ENCODE measurements at places on chromosomes 1 and 21.

GRCh38 chr1:160618763-160619274 lies 28.0 kb downstream of the SLAMF1 start:
- peaks cover 73% of the 10 kb centered on the region for H3K4me1 ChIP-seq
- H3K36me3 ChIP-seq: peaks cover 76% of the 10 kb centered on the region
- H3K4me3 ChIP-seq: no peak overlapping the region
- H3K27me3 ChIP-seq: no peaks in the 10 kb centered on the region
- peak; percentile 61 for DNase-seq

GRCh38 chr1:223340637-223341036 lies 23.3 kb downstream of the SUSD4 start:
- no peak overlapping the region for H3K27ac ChIP-seq
- no peak overlapping the region for H3K4me3 ChIP-seq
- H3K36me3 ChIP-seq: no peaks in the 10 kb centered on the region
- no peak for DNase-seq

GRCh38 chr1:154621875-154622274 lies 13.9 kb upstream of the ADAR start:
- H3K36me3 ChIP-seq: peaks cover 30% of the 10 kb centered on the region
- no peak overlapping the region for H3K4me3 ChIP-seq
- DNase-seq: no peak
- peaks cover 54% of the 10 kb centered on the region for H3K4me1 ChIP-seq
- peak overlapping the region; percentile 80 for H3K27ac ChIP-seq
- H3K27me3 ChIP-seq: no peaks in the 10 kb centered on the region

DNA sequence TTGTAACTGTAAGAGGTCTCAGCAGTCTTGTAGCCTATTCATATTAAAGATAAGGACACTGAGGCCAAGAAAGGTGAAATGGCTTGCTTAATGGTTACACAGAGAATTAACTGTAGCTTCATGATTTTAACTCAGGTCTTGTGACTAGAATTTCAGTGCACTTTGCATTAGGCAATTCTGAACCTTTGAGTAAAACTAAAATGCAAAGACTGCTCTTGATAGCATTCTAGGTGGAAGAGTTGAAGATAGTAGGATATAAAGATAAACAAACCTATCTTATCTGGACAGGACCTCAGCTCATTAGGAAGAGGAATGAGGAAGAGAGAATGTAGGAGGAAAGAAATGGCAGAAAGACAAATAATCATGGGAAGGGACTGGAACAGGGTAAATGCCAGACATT lies 68.6 kb upstream of the RGL1 start:
- no peak for DNase-seq
- H3K4me3 ChIP-seq: no peak overlapping the region
- no peak overlapping the region for H3K27ac ChIP-seq
- H3K27me3 ChIP-seq: peaks cover 7% of the 10 kb centered on the region
- peaks cover 1% of the 10 kb centered on the region for H3K4me1 ChIP-seq
- H3K36me3 ChIP-seq: no peaks in the 10 kb centered on the region

DNA sequence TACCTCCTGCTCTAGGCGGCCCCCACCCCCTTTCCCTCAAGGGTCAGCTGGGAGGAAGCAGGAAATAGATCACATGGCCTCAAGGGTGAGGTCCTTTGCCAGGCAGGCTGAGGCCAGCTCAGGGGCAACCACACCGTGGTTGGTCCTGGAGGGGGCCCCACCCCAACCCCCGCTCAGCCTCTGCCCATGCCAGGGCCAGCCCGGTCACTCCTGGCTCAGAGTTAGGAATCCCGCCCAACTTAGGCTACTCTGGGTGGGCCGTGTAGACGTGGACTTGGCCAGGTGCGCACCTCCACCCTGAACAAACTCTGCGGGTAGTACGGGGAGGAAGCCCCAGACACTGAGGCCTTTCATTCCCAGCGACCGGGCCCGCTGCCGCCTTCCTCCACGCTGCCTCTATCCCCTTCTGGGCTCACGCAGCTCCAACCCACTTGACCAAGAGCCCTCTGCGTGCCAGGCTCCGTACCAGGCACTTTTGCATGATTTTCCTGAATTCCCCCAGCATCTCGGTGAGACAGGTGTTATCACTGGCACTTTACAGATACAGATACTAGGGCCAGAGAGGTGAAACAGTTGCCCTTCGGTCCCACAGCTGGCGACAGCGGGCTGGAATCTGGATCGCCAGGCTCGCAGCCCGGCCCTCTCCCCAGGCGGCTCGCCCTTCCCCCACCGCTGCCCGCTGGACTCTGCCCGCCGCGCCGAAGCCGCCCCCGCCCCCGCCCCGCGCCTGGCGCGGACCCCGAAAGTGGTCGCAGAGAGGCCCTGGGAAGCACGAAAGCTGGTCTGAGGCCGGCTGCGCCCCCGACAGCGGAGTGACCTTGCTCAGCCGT lies 769 bp downstream of the GALE start:
- peak overlapping the region; percentile 97 for H3K4me3 ChIP-seq
- H3K27ac ChIP-seq: peak overlapping the region; percentile 96
- DNase-seq: peak; percentile 58
- no peaks in the 10 kb centered on the region for H3K27me3 ChIP-seq
- H3K36me3 ChIP-seq: peaks cover 27% of the 10 kb centered on the region

DNA sequence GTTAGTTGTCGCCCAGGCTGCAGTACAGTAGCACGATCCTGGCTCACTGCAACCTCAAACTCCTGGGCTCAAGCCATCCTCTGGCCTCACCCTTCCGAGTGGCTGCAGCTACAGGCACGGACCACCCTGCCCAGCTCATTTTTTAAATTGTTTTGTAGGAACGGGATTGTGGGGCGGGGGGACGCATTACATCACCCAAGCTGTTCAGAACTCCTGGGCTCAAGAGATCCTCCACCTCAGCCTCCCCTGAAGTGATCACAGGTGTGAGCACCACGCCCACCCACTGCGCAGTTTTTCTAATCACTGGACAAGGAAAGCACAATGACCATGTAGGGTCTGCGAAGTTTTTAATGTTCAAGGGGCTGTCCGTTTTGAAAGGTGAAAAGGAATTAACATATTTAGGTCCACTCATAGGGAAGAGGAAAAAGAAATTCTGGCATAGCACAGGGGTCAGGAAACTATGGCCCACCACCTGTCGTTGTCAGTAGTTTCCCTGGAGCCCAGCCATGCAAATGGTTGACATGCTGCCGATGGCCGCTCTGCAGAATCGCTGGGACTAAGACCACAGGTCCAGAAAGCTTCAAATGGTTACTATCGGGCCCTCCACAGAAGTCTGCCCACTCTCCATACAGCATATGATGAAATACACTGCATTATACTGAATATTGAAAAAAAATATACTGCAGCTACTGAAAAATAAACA lies 26.0 kb downstream of the SETD4 start:
- peaks cover 24% of the 10 kb centered on the region for H3K36me3 ChIP-seq
- DNase-seq: no peak
- no peak overlapping the region for H3K4me3 ChIP-seq
- H3K27me3 ChIP-seq: no peaks in the 10 kb centered on the region

DNA sequence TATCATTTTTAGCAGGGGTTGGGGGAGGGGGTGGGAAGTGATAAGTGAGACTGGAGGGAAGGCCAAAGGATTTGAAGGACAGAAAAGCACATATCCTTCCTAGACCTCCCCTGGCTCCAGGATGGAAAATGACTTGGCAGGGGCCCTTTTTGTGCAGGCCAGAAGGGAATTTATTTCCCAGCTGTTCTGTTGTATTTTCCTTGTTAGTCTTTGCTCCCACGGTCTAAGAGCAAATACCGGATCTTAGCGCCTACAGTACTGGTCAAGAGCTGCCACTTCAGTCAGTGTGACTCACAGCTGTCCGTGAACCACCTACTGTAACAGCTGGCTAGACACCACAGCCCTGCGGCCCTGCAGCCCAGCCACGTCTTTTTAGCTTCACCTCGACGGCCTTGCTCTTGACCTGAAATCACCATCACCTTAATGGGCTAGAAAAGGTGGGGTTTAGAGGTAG lies 51.0 kb upstream of the ERRFI1 start:
- no peak overlapping the region for H3K4me3 ChIP-seq
- H3K27ac ChIP-seq: no peak overlapping the region
- no peaks in the 10 kb centered on the region for H3K36me3 ChIP-seq

Data from activated CD8-positive, alpha-beta T cell treated with anti-CD3 and anti-CD28 coated beads, Interleukin-2, amount 10 ng/mL, durations not matched to agents 7 days and 5 days (primary cell).